ENCODE measurements at places on chromosomes 3 and 15.
A peak's percentile ranks its signal among the peaks of the same experiment; 100 is the strongest.

DNA sequence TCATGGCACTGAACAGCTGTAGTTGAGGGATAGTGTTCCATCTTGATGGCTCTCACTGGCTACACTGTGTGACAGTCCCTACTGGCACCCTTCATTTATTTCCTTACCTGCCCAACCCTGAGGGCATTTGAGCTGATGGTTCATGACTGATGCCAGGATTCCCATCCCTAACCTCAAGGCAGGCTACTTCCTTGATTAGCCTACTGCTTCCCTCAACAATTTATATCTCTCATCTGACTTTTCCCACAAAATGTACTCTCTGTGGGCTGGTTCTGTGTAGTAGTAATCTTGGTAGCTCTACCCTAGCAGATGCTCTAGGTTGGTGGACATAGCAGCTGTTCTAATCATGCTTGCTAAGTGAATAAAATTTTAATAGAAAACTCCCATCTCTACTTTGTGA lies 106.0 kb downstream of the THRB start:
- no peak for DNase-seq

DNA sequence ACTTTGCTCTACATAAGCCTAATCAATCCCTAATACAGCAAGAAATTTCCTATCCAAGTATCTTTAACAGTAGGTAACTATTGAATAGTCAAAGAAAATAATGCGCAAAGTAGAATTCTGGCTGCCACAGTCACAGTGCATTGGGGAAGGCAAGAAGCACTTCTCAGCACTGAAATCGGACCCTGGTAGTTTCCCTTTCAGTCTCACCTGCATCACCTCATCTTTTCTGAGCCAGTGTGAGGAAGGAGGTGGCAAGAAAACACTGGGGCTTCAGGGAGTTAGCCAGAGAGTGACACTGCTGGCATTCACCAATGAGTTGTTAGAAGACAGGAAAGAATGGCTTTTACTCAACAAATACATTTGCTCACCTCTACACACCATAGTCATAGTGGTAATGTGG lies 8.3 kb downstream of the TRIM42 start:
- DNase-seq: no peak

DNA sequence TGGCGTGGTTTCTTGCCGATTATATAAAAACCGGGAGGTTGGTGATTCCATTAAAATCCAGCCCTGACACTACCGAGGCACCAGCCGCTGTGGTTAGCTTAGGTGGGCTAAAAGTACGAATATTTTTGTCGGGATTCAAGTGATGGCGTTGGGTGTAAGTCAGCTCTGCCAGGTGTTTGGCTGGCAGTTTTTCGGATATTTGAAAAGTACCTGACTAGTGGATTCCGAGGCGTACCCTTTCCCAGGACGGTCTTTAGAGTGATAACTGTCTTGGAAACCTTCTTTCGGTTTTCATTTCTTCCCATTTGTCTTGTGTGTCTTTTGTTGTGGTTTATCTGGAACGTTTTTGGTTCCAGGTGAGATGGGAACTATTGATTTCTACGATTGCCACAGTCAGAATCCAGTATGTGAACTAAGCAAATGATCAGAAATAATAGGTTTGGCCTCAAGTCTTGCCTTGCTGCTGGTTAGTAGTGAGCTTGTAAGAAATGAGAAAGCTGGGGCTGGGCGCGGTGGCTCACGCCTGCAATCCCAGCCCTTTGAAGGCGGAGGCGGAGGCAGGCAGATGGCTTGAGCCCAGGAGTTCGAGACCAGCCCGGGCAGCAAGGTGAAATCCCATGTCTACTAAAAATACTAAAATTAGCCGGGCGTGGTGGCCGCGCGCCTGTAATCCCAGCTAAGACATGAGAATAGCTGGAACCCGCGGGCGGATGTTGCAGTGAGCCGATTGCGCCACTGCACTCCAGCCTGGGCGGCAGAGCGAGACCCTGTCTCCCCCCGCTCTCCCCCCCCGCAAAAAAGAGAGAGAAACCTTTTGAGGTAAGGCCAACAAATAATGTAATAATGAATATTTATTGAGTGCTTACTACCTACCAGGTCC lies 1.4 kb downstream of the FYTTD1 start:
- no peak for DNase-seq

GRCh38 chr15:89168316-89168833 lies 53.0 kb downstream of the RLBP1 start:
- DNase-seq: no peak

DNA sequence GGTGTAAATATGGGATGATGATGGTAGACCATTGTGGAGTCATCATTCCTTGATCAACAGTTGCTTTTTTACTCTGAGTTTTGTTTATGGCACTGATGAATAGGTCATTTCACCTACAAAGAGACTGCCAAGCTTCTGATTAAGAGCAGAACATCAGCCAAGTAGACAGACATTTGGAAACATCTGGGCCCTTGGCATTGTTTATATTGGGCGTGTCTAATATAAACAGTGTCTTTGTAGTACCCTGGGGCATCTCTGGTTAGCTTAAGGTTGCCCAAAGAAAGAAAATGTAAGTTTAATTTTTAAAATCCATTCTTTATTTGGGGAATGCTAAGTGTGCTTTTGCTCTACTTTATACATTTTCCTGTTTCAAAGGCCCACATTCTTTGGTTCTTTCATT lies 377.0 kb downstream of the FEZF2 start:
- DNase-seq: no peak

DNA sequence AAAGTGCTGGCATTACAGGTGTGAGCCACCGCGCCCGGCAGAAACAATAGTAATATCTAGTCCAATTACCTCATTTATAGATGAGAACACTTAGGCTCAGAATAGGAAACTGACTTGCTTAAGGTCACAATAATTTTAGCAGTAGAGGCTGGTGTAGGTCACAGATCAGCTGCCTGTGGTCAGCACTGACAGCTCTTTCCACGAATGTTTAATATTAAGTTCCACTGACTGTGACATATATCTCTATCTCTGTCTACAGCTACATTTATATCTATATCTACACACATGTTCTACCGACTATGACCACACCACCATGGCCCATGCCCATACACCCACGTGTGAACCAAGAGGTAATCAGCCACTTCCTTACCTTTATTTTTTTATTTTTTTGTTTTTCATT lies 40.2 kb upstream of the DLG1 start:
- DNase-seq: no peak

DNA sequence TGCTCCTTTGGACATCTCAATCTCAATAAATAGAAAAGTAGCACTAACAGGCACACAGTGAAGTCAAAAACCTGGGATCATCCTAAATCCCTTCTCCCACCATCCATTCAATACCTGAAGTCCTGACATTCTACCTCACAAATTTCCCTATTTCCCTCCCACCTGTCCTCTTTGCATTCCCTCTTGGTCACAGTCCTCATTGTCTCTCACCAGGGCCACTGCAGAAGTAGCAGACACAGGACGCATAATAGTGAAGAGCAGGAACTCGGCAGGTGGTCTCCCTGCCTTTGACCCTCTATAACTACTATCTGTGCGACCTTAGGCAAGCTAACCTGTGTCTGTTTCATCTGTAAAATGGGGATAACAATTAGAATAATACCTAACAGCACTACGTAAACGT lies 2.3 kb downstream of the THOC7 start:
- no peak for DNase-seq

DNA sequence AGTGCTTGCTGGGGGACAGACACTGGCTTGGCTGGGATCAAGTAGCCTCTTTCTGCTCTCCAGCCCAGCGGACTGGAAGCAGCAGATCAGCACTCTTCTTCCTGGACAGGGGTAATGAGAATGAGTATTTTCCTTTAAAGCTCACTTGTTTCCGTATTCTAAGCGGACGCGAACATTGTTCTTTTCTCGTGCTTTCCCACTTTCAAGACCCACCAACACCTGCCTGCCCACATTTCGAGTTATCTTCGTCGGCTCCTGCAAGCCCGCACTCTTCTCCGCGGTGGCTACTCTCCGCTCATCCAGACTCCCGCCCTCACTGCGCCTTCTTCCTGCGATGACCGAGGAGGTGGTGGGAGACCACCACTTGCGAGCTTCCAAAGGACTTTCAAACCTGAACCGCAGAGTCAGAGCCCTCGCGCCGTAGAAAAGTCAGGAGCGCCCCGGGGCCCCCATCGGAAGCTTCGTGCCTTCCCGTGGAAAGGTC lies 1.6 kb upstream of the PPM1L start:
- DNase-seq: peak; percentile 69

DNA sequence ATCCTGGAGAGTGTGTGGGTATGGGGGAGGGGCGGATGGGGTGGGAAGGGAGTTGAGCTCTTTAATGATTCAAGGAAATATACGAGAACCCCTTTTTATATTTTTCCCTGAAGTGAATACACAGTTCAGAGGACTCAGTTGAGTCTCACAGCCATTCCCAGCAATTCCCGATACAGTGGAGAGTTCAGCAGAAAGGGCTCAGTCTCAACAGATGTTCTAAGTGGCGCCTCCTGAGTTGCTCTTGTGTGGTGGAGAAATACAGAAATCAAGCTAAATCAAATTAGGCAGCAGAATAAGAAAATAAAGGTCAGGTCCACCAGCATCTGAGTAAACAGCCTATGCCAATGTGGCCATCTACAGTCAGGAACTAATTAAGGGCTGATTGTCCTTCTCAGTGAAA lies 372.1 kb downstream of the NR2F2 start:
- no peak for DNase-seq

- no peak for DNase-seq
Measured at GRCh38 chr3:139187648-139188047, 143.0 kb upstream of the PRR23C start.

DNA sequence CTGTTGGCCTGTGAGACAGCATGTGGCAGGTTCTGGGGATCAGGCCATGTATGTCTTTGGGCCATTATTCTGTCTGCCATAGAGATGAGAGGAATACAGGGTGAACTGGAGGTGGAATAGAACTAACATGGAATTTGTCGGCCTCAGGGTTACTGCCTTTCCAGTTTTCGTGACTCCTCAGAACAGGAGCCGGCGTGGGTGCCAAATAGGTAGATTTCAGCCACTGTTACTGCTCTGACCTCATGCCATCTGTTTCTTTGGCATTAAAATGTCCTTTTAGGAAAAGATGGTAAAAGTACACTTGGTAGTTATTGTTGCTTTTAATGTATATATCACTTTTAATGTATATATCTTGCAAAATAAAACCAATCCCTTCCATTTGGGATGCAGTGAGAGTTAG lies 65.6 kb downstream of the SLTM start:
- DNase-seq: no peak

GRCh38 chr3:187925326-187925725 lies 180.1 kb upstream of the BCL6 start:
- DNase-seq: no peak

DNA sequence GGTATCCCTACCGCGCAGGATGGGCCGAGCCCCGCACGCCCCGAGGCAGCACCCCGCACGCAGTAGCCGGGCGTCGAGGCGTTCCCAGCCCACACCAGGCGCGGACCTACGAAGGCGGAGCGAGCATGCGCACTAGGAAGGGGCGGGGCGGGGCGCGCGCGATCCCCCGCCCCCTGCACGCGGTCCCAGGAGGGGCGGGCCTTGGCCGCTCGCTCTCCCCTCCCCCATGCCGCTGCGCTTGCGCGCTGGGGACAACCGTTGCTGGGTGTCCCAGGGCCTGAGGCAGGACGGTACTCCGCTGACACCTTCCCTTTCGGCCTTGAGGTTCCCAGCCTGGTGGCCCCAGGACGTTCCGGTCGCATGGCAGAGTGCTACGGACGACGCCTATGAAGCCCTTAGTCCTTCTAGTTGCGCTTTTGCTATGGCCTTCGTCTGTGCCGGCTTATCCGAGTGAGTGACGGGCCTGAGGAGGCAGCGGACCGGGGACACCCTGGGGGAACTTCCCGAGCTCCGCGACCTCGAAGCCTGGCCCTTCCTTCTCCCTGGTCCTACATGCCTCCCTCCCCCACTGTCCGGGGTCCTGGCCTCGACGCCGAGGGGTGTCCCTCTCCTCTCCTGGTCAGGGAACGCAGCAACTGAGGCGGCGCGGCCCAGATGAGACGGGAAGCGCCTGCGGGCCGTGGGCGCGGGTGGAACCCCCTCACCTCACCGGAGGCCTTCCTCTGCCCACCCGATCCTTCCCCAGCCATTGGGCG lies at the start of gene SPESP1:
SPESP1 (plus strand) TSS at position 258 of the 755 bp plus-strand sequence; CDS start at position 387, 129 bp downstream.
- no peak for DNase-seq

DNA sequence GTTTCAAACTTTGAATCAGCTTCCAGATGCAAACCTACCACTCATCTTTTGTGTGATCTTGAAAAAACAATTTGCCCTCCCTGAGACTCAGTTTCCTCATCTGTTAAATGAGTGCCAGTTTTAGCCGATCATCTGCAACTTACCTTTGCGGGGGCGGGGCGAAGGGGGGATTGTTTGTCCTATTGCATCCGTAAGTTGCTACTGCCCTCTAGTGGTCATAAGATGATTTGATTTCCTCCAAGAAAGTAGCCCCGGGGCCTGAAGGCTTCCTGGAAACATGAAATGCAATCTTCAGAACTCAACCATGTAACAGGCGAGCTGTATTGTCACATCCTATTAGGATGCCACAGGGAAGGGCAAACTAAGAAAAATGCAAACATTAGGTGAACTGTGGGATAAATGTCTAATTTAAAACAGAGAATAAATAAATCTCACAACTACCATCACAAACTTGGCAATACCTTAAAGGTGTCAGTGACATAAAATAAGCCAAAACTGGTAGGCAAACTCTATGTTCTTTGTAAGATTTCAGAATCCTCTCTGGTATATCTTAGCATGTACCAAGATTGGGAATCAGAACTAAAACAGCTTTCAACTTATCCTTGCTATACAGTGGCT lies 63.5 kb upstream of the CLDN18 start:
- peak; percentile 41 for DNase-seq

DNA sequence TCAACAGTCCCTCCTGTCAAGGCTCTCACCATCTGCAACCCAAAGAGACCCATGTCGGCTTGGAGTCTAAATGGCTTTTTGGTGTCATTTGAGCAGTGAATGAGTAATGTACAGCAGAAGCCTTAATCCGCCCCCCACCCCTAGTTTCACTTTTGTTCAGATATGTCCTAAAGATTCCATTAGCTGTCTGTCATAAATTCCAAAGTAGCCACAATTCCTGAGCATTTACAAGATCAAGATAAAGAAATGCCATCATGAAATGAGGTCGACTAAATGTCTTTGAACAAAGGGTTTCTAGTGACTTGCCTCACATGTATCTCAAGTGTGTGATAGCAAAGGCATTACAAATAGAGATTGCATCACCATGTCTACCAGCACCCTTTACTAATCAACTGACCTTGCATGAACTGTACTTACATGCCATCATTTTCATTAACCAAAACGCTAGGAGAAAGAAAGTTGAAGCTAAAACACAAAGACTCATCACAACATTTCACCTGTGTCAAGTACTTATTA lies 123.8 kb upstream of the PHLDB2 start:
- DNase-seq: no peak

- DNase-seq: no peak
Measured at GRCh38 chr3:148840451-148840850, 12.8 kb downstream of the CPB1 start.
